ENCODE measurements at places on chromosomes 12 and 14.

DNA sequence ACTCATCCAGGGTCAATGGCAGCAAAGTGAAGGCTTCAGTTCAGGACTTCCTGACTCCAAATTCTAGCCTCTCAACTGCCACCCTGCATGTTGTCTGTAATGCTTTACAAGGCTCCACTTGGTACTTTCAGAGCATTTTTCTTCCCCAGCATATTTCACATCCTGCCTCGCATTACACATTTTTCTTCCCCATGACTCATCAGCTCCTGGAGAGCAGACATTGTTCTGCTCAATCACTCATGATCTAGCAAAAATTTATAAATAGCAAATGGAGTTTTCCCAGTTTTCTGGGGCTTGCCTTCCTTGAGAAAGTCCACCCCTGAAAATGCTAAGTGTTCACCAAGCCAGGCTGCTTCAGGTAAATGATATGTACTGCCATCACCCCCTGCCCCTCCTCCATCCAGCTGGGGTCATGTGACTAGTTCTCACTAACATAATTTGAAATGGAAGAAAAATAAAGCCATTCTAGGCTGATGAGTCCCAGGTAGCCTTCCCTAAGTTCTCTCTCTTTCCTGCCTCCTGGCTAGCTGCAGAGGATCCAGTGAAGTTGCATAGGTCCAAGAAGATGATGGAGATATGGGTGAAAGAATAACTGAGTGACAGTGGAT lies 69.4 kb downstream of the ARMH4 start:
- no peaks in the 10 kb centered on the region for H3K36me3 ChIP-seq
- H3K4me3 ChIP-seq = no peak overlapping the region
- H3K27me3 ChIP-seq = no peaks in the 10 kb centered on the region
- no peak for DNase-seq

DNA sequence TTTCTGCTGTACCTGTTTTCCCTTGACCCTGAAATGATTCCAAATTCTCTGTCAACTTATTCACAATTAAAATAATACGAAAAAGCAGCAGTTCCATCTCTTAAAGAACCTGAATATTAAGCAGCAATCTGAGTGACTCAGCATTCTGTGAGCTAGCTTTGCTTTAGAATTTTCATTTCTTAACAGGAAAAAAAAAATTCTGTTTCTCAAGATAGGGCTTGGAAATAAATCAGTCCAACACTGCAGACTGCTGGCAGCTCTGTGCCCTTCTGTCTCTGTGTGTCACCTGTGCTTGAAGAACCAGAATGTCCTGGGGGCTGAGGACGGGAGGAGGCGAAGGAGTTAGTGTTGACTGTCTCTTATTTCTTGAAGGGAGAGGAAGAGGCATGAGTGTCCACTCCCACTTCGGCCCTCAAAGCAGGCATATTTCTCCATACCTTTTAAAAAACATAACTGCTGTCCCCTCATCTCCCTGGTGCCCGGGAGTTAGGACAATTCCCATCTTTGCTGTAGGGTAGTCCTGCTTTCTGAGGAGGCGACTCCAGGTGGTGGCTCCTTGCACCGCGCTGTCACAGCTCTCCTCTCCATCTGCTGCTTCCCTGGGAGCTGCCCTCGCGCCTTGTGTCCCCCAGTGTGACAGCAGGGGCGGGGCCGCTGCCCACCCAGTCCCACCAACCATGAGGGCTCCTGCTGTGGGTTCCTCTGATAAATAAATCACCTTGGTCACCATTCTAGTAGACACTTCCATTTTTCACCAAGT lies 203.1 kb downstream of the CALM1 start:
- no peaks in the 10 kb centered on the region for H3K36me3 ChIP-seq
- H3K27me3 ChIP-seq = no peaks in the 10 kb centered on the region
- DNase-seq = no peak
- peaks cover 18% of the 10 kb centered on the region for H3K4me1 ChIP-seq

- H3K4me3 ChIP-seq = no peak overlapping the region
- no peaks in the 10 kb centered on the region for H3K27me3 ChIP-seq
- peaks cover 44% of the 10 kb centered on the region for H3K36me3 ChIP-seq
- H3K4me1 ChIP-seq = no peaks in the 10 kb centered on the region
Measured at GRCh38 chr12:109444259-109444658, 32.8 kb downstream of the KCTD10 start.

DNA sequence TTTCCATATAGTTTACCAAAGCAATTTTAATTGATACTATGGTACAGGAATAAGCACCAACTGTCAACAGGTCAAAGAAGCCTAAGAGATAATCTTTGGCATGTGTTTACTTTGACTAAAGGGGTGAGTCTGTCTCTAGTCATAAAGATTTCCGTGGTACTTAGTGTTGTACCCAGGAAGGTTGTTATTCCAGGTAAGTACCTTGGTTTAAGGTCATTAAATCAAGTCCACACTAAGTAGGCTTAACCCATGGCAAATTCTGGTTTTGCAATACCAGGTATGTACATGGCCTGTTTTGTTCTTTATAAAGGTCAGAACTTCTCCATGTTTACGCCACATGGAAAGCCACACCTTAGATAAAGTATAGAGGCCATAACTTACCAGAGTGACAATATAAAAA lies 10.0 kb downstream of the MAX start:
- H3K27me3 ChIP-seq = no peaks in the 10 kb centered on the region
- DNase-seq = no peak
- no peak overlapping the region for H3K4me3 ChIP-seq
- peaks cover 18% of the 10 kb centered on the region for H3K4me1 ChIP-seq

GRCh38 chr14:69696204-69696527 lies 70.8 kb upstream of the SRSF5 start:
- no peaks in the 10 kb centered on the region for H3K36me3 ChIP-seq
- DNase-seq = no peak
- H3K27ac ChIP-seq = peak overlapping the region; percentile 89

- no peak overlapping the region for H3K27ac ChIP-seq
- no peaks in the 10 kb centered on the region for H3K27me3 ChIP-seq
- no peaks in the 10 kb centered on the region for H3K36me3 ChIP-seq
- H3K4me3 ChIP-seq = no peak overlapping the region
- H3K4me1 ChIP-seq = peaks cover 3% of the 10 kb centered on the region
Measured at GRCh38 chr12:88367231-88367630, 213.0 kb downstream of the KITLG start.

DNA sequence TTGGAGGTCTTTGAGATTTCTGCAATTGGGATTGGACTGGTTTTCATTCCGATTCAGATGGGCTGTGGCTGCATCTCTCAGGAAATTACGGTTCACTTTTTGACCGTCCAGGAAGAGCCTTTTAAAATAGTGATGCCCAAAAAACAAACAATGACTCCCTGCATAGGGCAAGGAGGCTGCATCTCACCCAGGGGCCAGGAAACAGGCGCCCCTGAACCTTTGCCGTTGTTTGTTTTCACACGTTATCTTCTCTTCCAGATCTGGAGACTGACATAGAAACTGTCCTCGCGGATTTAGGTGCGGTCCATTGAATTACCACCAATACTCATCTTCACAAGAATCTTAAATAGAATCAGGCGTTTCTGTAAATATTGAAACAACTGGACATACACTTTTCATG lies 66.0 kb downstream of the FLRT2 start:
- H3K36me3 ChIP-seq = no peaks in the 10 kb centered on the region
- H3K27me3 ChIP-seq = no peaks in the 10 kb centered on the region
- no peaks in the 10 kb centered on the region for H3K4me1 ChIP-seq

DNA sequence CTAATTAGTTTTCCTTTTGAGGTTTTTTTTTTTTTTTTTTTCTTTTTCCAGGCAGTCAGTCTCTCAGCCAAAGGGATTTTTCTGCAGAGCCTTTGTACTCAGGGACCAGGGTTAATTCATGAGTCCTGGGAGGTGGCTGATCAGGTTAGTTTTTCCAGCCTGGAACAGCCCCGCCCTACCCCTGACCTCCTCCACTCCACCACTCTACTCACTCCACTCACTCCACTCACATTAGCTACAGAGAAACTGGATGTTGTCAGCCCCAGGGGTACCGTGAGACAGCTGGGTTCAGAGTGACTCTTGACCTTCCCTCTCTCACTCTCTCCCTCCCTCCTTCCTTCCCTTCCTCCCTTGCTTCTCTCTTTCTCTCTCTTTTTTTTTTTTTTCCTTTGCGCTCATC lies 161.0 kb downstream of the CRADD start:
- no peaks in the 10 kb centered on the region for H3K27me3 ChIP-seq
- H3K4me1 ChIP-seq = no peaks in the 10 kb centered on the region
- no peak overlapping the region for H3K27ac ChIP-seq

DNA sequence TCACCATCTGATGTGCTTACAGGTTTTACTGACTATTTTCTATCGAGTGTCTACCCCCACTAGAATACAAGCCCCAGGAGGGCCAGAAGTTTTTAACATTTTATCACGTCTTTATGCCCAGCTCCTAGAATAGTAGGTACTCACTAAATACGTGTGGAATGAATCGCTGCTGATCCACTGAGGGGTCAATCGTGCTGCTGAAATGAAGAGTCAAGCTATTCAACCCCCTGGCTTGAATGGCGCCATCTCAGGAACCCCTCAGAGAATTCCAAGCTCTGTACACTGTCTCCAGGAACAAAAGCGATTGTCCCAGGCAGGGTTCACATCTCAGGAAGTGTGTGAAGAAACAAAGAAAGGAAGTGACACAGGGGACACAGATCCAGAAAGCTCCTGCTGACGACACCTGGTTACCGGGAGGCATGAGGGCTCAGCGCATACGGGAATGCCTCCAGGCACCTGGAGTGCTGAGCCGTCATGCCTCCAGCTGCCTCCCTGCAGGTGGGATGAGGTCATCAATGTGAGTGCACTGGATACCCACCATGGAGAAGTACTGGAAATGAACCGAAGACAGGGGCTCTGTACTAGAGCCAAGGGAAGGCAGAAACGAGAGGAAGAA lies 45.6 kb downstream of the PITPNM2 start:
- H3K27me3 ChIP-seq = no peaks in the 10 kb centered on the region
- H3K36me3 ChIP-seq = no peaks in the 10 kb centered on the region
- peaks cover 41% of the 10 kb centered on the region for H3K4me1 ChIP-seq
- peak overlapping the region; percentile 4 for H3K27ac ChIP-seq

DNA sequence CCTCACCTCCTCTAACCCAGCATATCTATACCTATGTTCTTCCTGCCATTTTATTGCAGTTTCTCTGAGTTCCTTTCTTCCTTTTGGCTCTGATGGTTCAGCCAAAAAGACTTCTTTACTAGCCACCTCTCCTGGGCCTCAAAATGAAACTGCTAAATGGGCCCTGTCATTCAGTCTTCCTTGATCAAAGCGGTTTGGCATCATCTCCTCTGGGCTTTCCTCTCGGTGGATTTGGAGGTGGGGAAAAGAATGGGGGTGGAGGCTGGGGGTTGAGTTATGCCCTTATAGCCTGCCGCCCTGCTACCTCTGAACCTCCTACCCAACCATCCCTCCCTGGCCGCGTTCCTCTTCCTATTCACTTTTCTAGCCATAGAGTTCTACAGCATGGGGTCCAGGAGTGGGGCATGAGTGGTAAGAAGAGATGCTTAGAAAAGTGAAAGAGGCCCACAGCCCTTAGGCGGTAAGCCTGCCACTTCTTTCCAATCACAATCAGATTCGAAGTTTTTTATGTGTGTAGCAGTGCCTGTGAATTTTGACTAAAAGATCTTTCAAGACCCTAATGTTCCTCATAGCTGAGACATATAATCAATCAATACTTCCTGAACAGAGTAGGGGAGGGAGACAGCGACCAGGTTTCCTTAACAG lies 2.5 kb downstream of the AJUBA start:
- H3K27ac ChIP-seq = peak overlapping the region; percentile 93
- DNase-seq = no peak
- no peaks in the 10 kb centered on the region for H3K36me3 ChIP-seq
- H3K27me3 ChIP-seq = no peaks in the 10 kb centered on the region

- H3K4me3 ChIP-seq = peak overlapping the region; percentile 57
- DNase-seq = no peak
- no peaks in the 10 kb centered on the region for H3K27me3 ChIP-seq
- peaks cover 86% of the 10 kb centered on the region for H3K4me1 ChIP-seq
Measured at GRCh38 chr14:103121846-103122584, 1.2 kb upstream of the TNFAIP2 start.

DNA sequence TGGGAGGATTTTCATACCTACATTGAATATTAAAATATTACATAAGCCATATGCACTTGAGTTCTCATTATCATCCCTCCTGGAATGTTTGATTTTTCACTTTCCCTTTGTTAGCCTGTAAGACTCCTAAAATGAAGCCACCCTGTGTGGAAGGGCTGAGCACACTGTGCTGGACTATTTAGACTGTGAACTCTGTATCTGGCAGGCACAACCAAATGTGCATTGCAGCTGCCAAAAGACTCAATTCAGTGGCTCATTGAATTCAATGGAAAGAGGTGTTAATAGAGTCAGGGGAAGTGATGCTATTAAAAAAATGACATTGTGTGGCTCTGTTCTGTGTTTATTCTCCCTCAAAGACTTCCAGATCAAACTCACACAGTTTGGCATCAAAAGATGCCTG lies 111.1 kb downstream of the SMOC1 start:
- no peak overlapping the region for H3K4me3 ChIP-seq
- no peaks in the 10 kb centered on the region for H3K27me3 ChIP-seq
- no peaks in the 10 kb centered on the region for H3K4me1 ChIP-seq
- H3K27ac ChIP-seq = no peak overlapping the region

DNA sequence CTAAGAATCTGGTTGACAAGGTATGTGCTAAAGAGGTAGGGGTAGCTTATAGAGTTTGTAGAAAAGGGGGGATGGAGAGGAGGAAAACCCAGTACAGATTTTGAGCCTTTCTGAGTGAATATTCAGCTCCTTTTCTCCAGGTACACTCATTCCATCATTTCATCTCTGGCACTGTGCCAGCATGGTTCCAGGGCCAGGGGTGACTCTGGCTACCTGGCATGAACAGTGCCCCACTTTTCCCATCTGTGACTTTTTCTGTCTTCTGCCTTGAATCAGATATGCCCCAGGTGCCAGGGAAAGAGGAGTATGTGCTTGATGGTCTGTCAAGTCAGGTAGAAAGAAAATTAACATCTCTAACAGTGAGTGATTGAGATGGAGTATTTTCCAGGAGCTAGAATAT lies 175.7 kb downstream of the CACNA1C start:
- H3K36me3 ChIP-seq = no peaks in the 10 kb centered on the region
- no peak overlapping the region for H3K27ac ChIP-seq
- DNase-seq = no peak
- H3K27me3 ChIP-seq = peaks cover 8% of the 10 kb centered on the region

DNA sequence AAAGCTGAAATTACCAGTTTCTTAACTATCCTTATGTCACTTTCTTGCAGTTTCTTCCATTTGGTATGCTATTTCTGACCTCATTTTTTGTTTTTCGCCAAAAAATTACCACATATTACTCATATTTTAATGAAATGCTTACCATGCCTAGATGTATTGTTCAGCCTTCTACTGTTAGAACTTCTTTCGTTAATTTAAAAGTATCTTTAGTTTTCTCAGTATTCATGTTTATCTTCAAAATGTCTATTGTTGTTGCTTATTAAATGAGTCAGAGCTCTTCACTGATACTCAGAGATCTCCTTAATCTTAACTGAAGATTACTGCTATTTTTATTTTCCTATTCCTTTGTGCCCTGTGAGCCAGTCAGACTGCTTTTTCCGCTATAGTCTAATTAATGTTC lies 20.5 kb downstream of the RAP1B start:
- peaks cover 9% of the 10 kb centered on the region for H3K4me1 ChIP-seq
- H3K36me3 ChIP-seq = no peaks in the 10 kb centered on the region

- no peaks in the 10 kb centered on the region for H3K36me3 ChIP-seq
- H3K27me3 ChIP-seq = no peaks in the 10 kb centered on the region
- no peak overlapping the region for H3K27ac ChIP-seq
- no peak for DNase-seq
- H3K4me1 ChIP-seq = no peaks in the 10 kb centered on the region
Measured at GRCh38 chr14:105738638-105739037, 212.3 kb downstream of the TMEM121 start.

GRCh38 chr14:33590891-33591630 lies 359.8 kb downstream of the EGLN3 start:
- no peak overlapping the region for H3K4me3 ChIP-seq
- no peak overlapping the region for H3K27ac ChIP-seq
- no peaks in the 10 kb centered on the region for H3K27me3 ChIP-seq
- H3K36me3 ChIP-seq = no peaks in the 10 kb centered on the region
- H3K4me1 ChIP-seq = no peaks in the 10 kb centered on the region
- DNase-seq = no peak

All from esophagus squamous epithelium (tissue), 5 donors.